A549 treated with dexamethasone at 1 μM for 4 hours (cell line): ENCODE measurements at places on chromosomes 16 and 17. TPM values are rescaled to one million over a fixed set of nuclear protein-coding genes. Genes with fewer than 3 reads are reported as not detected.

CRYBA1 gene
- total RNA-seq, result not detected in 5 replicates

TMC6 gene
- total RNA-seq, result 6.9 to 11.5 TPM (median 10.3 TPM) in 5 replicates

GAST gene
- total RNA-seq, result 0.22 to 0.50 TPM in 2 of 5 replicates, not detected in the others

KRTAP17-1 gene
- not detected in 5 replicates for total RNA-seq

SYCE1L gene
- 5.3 to 9.9 TPM (median 6.1 TPM) in 5 replicates for total RNA-seq

KRT23 gene
- 0.07 to 0.18 TPM (median 0.08 TPM) in 5 replicates for total RNA-seq

KRTAP9-9 gene
- total RNA-seq, result not detected in 5 replicates

SKAP1 gene
- 0.11 to 0.14 TPM in 2 of 5 replicates, not detected in the others for total RNA-seq

CD300E gene
- total RNA-seq, result not detected in 5 replicates

NRN1L gene
- 0.29 to 0.32 TPM in 2 of 5 replicates, not detected in the others for total RNA-seq

FZD2 gene
- 19.8 to 30.4 TPM (median 27.7 TPM) in 5 replicates for total RNA-seq

SYNGR3 gene
- total RNA-seq, result 5.7 to 7.4 TPM (median 6.8 TPM) in 5 replicates

MRPS23 gene
- 168 to 242 TPM (median 179 TPM) in 5 replicates for total RNA-seq

OVCA2 gene
- 55.0 to 85.4 TPM (median 75.7 TPM) in 5 replicates for total RNA-seq

MYL11 gene
- 0.41 to 0.97 TPM (median 0.53 TPM) in 3 of 5 replicates, not detected in the others for total RNA-seq

KCNJ2 gene
- total RNA-seq, result 0.03 to 0.11 TPM (median 0.06 TPM) in 5 replicates

CYBA gene
- total RNA-seq, result 216 to 306 TPM (median 283 TPM) in 5 replicates

FKBP10 gene
- total RNA-seq, result 72.0 to 114 TPM (median 103 TPM) in 5 replicates

CHST6 gene
- 0.14 to 0.33 TPM (median 0.22 TPM) in 5 replicates for total RNA-seq

KRTAP4-5 gene
- not detected in 5 replicates for total RNA-seq

KCNH6 gene
- 0.02 to 0.06 TPM (median 0.05 TPM) in 3 of 5 replicates, not detected in the others for total RNA-seq

EFTUD2 gene
- 142 to 168 TPM (median 157 TPM) in 5 replicates for total RNA-seq

KCNAB3 gene
- 1.2 to 3.0 TPM (median 2.5 TPM) in 5 replicates for total RNA-seq

CCR7 gene
- total RNA-seq, result 0.44 to 1.0 TPM (median 0.97 TPM) in 5 replicates

HSD17B1 gene
- 0.89 to 1.5 TPM (median 1.2 TPM) in 5 replicates for total RNA-seq
